NCI-H526 (cell line): ENCODE measurements at places on chromosomes 7 and 10.
A peak's percentile ranks its signal among the peaks of the same experiment; 100 is the strongest.

DNA sequence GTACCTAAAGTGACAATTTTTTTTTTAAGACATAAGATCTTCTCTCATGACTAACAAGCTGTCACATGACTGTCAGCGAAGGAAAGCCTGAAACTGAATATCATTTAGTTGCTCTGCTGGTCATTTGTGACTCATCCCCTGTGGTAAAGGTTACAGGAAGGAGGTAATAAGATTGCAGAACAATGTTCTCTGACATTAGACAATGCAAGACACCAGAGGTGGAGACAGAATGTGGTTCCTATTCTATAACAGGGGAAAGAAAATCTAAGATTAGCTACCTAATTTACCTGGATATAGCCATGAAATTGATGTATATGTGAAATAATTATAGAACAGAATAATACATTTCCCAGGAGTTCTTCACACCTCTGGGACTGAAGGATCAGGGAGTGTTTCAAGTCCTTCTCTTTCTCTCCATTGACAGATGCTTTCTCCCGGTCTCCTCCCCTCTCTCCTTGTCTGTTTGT is 47.7 kb downstream of the LRGUK start:
- no peak for DNase-seq

GRCh38 chr7:123366626-123367025 is 166.9 kb upstream of the SLC13A1 start:
- no peak for DNase-seq

DNA sequence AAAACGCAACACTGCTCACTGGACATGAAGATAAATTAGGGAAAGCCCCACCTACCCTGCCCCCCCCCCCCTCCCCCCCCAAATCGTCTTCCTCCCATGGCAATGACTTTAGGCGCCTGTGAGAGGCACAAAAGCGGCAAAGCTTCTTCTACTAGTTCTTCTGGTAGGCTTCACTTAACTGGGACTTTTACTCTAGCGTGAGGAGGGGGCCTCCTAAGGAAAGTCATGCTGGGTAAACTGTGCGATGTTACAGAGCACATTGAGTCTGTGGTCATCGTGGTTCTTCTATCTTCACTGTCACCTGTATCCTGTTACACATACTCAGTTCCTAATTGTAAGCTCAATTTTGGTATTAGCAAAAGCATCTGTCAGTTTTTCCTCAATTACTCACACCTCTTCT is 25.1 kb downstream of the HSPB1 start:
- no peak for DNase-seq

DNA sequence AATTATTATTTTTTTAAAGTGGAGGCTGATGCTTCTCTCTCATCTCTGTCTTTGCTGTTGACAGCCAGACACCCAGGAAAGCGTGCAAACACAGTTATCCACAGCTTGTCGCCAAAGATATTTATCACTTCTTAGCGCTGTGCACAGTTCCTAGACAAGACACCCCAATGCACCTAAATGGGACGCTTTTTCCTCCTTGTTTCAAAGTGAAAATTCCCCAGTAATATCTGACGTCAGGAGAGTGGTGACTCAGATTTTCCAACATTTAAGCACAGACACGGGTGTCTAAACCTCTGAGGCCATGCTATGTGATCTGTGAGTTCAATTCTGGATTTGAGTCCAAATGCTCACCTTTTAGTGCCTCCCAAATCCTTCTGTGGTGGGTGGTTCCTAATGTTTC is 151.6 kb downstream of the EMX2 start:
- no peak for DNase-seq

- DNase-seq: no peak
Observed at GRCh38 chr10:99920901-99921300, 88.8 kb downstream of the DNMBP start.

- DNase-seq: no peak
Observed at GRCh38 chr10:31980471-31980870, 51.8 kb upstream of the ARHGAP12 start.

DNA sequence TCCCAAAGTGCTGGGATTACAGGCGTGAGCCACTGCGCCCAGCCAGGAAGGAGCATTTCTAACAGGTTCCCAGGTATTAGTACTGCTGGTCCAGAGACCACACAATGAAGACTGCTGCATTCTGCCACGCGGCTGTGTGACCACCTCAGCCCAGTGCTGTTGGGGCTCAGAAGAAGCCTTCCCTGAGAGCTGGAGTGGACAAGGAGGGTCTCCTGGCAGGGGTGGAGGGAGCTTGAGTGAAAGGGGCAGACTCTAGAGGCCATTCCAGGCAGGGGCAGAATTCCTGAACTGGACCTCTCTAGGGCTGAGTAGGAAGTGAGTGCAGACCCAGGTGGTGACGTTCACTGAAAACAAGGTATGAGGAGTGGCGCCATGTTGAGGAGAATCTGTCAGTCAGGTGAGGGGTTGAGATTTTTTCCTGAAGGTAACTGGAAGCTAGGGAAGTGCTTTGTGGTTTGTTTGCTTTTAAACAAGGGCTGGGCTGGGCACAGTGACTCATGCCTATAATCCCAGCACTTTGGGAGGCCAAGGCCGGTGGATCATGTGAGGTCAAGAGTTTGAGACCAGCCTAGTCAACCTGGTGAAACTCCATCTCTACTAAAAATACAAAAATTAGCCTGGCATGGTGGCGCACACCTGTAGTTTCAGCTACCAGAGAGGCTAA is 67.6 kb downstream of the TACC2 start:
- DNase-seq: no peak

GRCh38 chr7:140267381-140268226 is 90.8 kb upstream of the KDM7A start:
- no peak for DNase-seq

DNA sequence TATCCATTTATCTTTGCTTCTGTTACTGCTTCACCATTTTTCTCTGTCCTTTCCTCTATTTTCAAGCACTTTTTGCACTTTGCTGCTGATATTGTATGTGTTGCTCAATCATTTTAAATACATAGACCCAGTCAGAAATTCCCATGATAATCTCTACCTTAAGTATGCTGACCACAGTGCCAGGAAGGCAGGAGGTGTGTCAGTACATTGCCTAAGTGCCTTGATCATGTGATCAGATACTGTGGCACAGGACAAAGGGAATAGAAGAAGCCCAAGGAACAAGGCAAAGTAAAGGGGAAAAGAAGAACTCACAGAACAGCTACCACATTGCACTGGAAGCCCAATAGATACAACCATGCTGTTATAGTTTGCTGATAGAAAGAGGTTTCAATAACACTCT is 53.7 kb upstream of the CD36 start:
- DNase-seq: no peak

GRCh38 chr10:132135053-132135872 is 51.5 kb upstream of the DPYSL4 start:
- no peak for DNase-seq

GRCh38 chr10:133039107-133039802 is 48.5 kb upstream of the ADGRA1 start:
- peak; percentile 26 for DNase-seq

DNA sequence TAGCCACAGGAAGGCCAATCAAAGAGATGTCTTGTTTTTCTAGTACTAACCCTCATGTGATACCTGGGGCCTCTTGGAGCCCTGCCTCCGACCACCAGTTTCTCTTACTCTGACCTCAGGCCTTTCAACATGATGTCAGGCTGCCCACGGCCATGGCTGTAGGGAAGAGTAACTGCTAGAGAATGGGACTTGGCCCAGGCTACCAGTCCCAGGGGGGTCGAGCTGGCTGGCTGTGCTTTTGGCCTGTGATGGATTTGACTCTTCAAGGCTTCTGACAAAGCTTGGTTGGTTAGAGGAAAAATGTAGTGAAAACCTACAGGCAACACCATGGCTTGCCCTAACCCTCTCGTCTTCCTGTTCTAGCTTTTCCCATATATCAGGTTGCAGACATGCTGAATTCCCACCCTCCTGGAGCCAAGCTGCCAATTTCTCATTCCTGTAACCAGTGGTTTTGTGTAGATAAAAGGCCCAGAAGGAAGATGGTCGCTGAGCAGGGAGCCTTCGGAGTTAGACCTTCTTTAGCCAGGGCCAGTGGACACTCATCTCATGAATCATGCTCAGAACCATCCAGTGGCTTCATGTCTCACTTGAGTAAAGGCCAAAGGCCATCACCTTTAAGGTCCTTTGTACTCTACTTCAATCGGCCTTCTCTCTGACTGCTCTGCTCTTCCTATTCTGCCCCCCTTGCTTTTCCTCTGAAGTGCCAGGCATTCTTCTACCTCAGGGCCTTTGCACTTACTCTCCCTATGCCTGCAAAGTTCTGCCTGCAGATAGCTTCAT is 19.7 kb downstream of the SUFU start:
- DNase-seq: no peak

GRCh38 chr10:70523057-70523456 is 44.5 kb downstream of the PALD1 start:
- no peak for DNase-seq

DNA sequence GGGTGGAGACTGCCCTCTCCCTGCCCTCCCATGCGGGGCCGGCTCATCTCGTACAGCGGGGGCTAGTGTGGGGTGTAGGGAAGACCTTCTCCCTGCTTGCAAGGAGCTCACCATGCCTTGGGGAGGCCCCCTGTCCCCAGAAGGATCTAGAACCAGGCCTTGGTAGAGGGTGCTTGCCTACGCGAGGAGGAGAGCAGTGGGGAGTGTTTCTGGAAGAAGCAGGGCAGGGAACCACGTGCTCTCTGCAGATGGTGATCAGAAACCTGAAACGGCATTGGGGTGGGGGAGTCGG is 2.7 kb downstream of the MAFK start:
- DNase-seq: no peak

DNA sequence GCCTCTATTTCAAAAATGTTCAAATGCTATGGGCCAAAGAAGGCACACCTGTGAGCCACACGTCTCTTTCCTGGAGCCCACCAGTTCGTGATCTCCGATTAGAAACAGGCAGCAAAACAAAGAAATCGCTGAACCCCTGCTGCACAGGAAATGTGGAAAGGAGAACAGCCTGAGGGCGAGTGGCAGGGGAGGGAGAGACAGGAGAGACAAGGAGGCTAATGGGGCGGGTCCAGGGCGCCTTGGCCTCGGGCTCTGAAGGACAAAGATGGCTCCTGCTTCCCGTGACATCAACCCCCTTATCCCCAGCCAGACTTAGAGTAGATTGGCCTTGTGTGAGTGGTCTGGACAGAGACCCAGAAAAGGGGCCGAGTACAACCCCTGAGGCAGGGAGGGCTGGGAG is 62.4 kb upstream of the DOCK1 start:
- DNase-seq: no peak

DNA sequence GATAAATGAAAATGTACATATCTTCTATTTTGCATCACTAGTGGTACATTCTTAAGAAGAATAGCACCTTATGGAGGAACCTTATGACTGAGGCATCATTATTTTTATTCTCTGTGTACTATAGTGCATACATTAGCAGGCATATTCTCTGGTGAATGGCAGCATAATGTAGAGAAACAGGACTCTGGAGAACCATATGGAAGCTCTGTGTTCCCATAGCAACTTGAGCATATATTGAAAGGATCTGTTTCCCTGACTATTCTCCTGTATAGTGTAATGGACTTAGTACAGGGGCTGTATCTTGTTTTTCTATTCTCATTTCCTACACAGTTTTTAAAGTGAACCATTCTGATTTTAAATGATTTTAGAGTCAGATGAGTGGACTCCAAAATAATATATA is 128.4 kb upstream of the SMIM30 start:
- no peak for DNase-seq

- no peak for DNase-seq
Observed at GRCh38 chr10:23193435-23194074, 1.4 kb downstream of the PTF1A start.

DNA sequence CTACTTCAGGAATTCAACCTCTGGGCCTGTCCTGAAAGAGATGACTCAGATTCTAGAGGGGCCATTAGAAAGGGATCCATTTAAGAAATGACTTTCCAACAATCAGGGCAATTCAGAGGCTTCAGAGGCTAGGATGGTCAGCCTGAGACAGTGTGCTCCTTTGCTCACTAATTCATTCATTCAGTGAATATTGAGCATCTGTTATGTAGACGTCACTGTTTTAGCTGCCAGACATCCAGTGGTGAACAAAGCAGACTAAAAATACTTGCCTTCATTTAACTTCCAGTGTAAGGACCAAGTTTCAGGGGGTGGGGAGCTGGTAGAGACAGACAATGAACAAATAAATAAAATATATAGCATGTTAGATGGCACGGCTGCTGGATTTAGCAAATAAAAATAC is 1.6 kb downstream of the KIAA1217 start:
- DNase-seq: no peak

DNA sequence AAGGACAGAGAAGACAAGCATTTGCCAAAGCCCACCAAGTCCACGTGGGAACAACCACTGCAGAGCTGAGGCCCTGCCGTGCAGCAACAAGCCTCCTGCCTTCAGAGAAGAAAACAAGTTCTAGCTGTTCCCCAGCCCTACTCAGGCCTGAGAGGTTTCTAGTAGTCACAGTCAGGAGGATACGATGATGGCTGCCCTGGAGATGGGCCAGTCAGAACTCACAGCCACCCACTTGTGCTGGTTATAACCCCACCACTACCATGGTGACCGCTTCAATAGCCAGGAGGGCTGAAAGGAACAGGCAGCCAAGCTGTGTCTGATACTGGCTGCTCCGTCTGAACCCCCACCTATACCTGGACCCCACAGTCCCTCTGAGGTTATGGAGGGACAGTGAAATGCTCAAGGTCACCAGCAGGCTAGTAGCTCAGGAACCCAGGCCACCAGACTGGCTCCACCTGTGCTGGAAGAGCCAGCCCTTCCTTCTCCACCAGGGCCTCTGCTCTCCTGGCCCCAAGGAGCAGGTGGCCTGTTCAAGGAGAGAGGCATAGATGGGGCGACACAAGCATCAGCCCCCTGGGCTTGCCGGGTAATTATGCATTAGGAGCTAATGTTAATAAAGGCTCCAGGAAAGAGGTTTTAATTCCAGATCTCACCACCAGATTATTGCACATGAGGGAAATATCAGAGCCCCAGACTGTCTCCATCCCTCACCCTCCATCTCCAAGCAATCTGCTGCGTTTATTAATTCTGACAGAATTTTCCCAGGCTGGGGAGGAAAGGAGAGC is 125.8 kb upstream of the PCBD1 start:
- DNase-seq: no peak

DNA sequence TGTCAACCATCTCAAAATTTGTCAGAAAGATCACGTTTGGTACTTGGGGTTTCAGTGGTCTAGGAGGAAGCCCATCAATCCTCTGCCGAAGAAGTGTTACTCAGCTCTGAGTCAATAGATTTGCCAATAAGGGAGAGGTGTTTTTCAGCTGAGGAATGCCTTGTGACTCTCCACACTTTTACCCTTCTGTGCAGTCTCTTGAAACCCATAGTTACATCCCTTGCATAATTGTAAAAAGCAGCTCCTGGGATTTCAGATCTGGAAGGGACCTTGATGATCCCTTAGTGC is 47.5 kb downstream of the INSYN2A start:
- DNase-seq: no peak

GRCh38 chr7:106736508-106737201 is 75.7 kb upstream of the CCDC71L start:
- DNase-seq: peak; percentile 59

DNA sequence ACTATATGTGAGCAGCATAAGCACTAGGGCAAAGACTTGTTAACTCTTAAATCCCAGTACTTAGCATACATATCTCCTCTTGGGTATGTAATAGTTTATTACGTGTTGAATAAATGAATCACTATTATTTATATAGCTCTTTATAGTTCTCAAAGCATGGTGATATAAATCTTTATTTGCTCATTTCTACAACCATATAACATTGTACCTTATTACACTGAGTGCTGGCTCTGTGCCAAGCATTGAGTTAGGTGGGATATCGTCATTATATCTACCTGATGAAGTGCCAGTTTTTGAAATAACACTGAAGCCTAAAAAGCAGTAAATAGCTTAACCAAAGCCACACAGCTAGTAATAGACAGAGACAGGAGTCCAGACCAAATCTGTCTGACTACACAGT is 27.9 kb downstream of the AHR start:
- no peak for DNase-seq

- no peak for DNase-seq
Observed at GRCh38 chr7:28088032-28088431, 92.6 kb downstream of the JAZF1 start.
